T-cell (primary cell): ENCODE measurements at places on chromosomes 3 and 15.
A peak's percentile ranks its signal among the peaks of the same experiment; 100 is the strongest.

- DNase-seq = no peak
Observed at GRCh38 chr15:79185199-79185598, 94.6 kb upstream of the RASGRF1 start.

DNA sequence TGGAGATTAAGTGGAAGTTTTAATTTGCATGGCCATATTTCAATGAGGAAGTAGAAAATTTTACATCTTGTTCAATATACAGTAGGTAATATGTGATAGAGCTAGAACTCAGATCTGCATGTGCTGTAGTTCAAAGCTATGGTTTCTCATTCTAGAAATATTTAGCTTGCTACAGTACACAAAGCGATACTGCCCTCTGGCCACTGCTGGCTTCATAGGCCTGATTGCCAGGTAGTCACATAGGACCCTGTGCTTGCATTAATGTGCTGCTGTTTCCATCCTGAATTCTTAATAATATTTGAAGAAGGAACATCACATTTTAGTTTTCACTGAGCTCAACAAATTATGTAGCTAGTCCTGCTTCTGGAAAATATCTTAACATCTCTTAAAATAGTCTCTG, 87.0 kb downstream of the PLSCR2 start:
- no peak for DNase-seq

- DNase-seq = no peak
Observed at GRCh38 chr3:23685541-23686258, 120.1 kb upstream of the UBE2E1 start.

GRCh38 chr3:66083784-66084213, 45.1 kb upstream of the MAGI1 start:
- no peak for DNase-seq

GRCh38 chr3:111592936-111593335, 2.2 kb downstream of the ZBED2 start:
- DNase-seq = no peak

GRCh38 chr3:5298453-5298852, 110.9 kb downstream of the EDEM1 start:
- DNase-seq = no peak

- DNase-seq = no peak
Observed at GRCh38 chr15:24662991-24663390, 12.6 kb upstream of the NPAP1 start.

- no peak for DNase-seq
Observed at GRCh38 chr3:11164607-11165006, 10.3 kb downstream of the HRH1 start.

DNA sequence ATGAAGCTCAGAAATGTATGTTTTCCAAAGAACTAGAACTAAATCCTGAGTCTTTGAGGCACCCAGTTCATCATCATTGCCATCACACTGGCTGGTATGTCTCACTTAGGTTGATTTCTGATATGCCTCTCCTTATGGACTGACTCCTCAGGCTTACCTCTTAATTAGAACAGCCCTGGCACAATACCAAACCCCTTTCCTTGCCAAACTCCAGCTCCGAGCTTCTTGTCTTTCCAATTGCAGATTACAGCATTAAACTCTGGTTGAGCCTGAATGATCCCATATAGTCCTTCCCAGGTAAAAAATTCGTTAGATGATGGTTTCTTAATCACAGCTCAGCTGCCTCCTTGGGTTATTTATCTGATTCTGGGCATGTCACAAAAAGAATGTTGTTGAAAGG, 66.3 kb downstream of the RTP4 start:
- no peak for DNase-seq

- peak; percentile 49 for DNase-seq
Observed at GRCh38 chr3:42556089-42556632, 25.6 kb downstream of the SEC22C start.

GRCh38 chr3:184004476-184004875, 13.2 kb downstream of the ABCC5 start:
- DNase-seq = no peak

DNA sequence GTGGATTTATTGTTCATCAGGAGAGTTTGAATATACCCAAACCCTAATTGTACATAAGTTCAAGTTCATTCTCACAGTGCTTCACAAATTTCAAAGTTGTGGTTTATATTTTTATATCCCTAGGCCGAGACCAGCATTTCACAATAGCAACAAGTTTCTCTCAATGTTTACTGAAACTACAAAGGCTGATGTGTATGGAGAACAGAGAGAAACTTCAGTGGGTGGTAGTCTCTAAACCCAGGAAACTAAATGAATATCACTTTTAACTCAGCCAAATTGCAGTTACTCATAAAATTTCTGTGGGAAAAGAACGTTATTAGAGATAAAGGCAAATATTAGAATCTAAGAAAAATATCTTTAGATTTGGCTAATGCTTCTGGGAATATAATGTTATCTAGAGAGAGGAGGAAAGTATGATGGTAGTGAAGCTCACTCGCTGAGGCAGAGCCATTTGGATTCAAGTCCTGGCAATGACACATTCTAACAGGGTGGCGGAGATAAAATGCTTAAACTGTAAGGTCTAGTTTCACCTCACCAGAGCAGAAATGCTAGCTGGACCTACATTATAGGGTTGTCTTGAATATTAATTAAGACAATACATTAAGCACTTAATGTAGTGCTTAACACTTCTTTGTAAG, 514.8 kb downstream of the EPHA3 start:
- no peak for DNase-seq

DNA sequence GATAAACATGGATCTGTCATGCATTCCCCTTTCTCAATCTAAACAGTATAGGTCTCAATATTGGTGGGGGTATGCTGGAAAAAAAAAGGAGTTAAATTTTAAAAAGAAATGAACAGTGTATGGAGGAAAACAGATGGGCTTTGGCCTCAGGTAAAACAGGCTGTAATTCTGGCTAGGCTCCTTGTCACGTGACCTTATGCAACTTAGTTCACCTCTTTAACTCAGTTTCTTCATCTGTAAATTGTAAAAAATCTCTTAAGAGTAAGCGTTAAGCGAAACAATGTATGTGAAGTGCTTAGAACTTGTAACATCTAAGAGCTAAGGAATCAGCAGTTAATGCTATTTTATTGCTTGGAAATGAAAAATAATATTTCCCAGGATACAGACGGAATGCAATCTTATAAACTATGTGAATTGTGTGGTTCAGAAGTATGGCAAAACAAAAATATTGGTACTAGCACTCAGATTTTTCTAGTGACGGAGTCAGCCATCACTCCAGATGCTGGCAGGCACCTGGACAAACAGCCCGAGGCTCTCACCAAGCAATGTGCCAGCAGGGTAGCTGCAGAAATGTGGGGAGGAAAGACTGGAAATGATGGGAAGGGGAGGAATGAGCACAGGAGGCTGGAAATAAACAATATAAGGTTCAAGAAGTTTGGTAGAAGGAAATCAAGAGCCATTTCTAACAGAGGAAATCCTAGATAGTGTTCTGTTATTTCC, 172.8 kb downstream of the USP13 start:
- no peak for DNase-seq
